ENCODE measurements at places on chromosomes 2 and 18.

- DNase-seq = no peak
These were observed 25.5 kb downstream of the WDR7 start for GRCh38 chr18:56676639-56677038.

GRCh38 chr2:42918671-42919318 is 126.4 kb upstream of the HAAO start:
- DNase-seq = no peak

DNA sequence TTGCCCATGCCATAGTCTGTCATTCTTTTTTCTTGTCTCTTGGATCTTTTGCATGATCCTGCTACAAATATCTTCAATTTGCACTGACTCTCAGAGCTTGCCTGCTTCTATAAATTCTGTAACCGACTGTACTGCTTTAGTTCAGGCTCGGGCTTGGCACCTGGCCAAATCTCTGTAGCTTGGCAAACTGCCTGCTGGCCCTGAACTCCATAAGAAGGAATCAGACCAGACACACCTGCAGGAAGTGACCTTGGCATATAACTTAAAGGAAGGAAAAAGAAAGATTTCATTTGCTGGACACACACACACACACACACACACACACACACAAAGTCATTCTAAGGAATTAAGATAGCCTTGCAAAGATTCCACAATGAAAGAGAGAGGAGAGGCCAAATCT is 291.2 kb upstream of the DDX18 start:
- DNase-seq = no peak

DNA sequence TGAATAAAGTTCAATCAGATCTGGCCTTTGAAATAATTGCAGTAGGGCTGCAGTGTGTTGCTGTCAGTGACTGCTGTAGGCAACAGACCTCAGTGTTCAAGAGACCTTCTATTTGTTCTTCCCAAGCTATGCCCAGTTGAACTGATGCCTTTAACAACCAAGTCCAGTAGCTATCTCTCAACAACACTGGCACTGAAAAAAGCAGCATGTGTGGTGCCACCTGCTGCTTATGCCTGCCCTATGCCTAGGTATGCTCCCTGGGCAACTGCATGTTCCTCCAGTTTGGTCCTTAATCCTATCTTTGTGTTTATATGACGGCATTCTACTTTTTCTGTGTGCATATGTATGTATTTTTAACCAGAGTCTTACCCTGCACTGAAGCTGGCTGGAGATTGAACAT is 523.9 kb upstream of the MEX3C start:
- DNase-seq = no peak

- DNase-seq = no peak
These were observed 32.9 kb downstream of the SMAD7 start for GRCh38 chr18:48917579-48918517.
